ENCODE measurements at places on chromosomes 16 and 17.

GRCh38 chr17:67041941-67042899, 2.1 kb upstream of the CACNG1 start:
- DNase-seq = no peak

GRCh38 chr17:31453896-31454295, 62.4 kb downstream of the RAB11FIP4 start:
- DNase-seq = no peak

DNA sequence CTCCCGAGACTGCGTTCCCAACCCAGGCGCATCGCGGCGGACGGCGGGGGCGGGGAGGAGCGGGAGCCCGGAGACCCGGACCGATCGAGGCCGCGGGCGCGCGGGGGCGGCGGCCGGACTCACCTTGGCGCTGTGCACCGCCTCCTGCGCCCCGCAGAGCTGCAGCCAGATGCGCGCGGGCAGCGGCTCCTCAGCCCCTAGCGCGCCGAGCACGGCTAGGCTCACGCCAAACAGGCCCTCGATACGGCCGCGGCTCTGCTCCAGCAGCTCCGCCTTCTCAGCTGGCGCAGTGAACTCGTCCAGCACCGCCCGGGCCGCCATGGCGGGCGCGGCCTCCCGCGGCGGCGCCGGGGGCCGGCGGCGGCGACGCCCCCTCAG, 339 bp downstream of the N4BP1 start:
- DNase-seq = no peak

- DNase-seq = peak; percentile 73
Observed at GRCh38 chr16:29700253-29700987, 21.4 kb downstream of the QPRT start.
